ENCODE measurements at places on chromosomes 3 and 15.
A peak's percentile ranks its signal among the peaks of the same experiment; 100 is the strongest.

- DNase-seq: no peak
Measured at GRCh38 chr3:72347819-72348319, 500.4 kb downstream of the SHQ1 start.

- DNase-seq: no peak
Measured at GRCh38 chr15:30922480-30923311, 19.0 kb downstream of the FAN1 start.

GRCh38 chr3:150439657-150440056 lies 31.6 kb downstream of the TSC22D2 start:
- DNase-seq: no peak

GRCh38 chr3:45689787-45690145 lies 570 bp downstream of the SACM1L start:
- no peak for DNase-seq

GRCh38 chr3:129650256-129650872 lies 43.9 kb upstream of the PLXND1 start:
- peak; percentile 47 for DNase-seq

DNA sequence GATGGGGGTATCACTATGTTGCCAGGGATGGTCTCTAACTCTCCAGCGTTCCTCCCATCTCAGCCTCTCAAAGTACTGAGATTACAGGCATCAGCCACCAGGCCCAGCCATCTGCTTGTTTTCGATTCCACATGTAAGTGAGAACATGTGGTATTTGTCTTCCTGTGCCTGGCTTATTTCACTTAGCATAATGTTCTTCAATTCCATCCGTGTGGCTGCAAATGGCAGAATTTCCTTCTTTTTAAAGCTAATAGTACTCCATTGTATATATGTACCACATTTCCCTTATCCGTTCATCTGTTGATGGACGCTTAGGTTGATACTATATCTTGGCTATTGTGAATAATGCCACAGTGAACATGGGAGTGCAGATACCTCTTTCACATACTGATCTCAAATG lies 70.6 kb downstream of the ASB7 start:
- DNase-seq: no peak

- no peak for DNase-seq
Measured at GRCh38 chr15:66388043-66388363, 1.3 kb downstream of the MAP2K1 start.

- DNase-seq: no peak
Measured at GRCh38 chr15:93451265-93451664, 362.3 kb upstream of the RGMA start.

DNA sequence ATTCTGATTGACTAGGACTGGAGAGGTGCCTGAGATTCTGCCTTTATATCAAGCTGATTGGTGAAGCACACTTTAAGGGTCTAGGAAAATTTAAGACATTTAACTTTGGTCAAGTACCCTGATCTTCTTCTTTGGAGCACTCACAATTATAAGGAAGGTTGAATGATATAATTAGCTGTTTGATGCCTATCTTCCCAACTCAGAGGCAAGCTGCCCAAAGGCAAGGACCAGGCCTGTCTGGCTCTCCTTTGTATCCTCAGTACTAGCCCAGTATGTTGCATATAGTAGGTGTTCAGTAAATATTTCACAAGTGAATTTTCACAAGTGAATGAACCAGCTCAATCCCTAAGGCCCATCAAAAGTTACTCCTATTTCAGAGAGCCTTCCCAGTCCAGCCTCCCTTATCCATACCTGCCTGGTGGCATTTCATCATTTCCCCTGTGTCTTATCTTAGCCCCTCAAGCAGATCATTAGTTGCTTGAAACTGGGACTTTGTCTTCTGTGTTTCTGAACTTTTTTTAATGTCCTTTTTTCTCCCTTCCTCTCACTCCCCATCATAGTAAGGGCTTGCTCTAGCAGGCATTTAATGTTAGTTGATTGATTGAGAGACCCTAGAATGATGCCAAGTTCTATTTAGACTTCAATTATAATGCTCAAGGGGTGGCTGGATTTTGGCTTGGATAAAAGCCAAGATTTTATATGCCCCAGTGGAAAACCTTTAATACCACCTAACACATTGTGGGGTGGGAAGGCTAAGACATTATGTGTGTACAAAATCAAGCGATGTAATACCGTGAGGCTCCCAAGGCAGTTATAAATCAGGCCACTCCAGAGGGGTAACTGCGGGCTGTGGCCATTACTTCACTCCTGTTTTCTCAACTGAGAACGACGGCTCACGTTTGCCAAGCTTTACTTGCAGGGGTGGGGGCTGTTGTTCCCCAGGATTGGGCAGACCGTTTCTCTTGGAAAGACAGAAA lies 43.2 kb upstream of the BOC start:
- DNase-seq: no peak

DNA sequence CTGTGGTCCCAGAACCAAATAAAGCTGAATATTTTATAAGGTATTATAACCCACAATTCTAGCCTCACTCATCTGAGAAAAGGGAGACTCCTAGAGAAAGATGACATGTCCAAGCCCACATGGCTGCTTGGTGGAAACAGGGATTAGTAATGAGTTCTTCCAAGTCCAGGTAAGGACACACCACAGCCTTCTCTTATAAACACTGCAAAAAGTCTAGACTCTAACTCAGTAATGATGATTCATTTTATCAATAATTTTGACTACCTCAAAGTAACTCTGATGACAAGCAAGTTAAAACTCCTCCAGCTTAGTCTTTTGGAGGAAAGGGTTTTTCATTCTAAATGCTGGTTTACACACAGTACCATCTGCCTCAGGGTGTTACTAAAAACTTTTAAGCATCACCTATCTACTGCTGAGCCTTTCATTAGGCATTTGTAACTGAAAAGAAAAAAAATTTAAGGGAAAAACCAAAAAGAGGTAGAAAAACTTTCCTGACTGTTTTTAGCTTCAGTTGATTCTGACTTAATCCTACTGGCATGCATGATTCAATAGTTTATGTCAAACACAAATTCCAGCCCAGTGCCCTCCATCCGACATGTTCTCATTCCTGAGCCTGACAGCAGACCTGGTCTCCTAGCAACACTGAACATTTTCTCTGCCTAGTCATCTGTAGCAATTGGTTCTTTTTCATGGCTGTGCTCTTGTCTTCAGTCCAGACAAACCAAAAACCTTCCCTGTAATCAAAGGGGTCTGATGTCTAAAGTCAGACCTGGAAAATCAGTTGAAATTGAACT lies 43.9 kb downstream of the P3H2 start:
- DNase-seq: no peak

DNA sequence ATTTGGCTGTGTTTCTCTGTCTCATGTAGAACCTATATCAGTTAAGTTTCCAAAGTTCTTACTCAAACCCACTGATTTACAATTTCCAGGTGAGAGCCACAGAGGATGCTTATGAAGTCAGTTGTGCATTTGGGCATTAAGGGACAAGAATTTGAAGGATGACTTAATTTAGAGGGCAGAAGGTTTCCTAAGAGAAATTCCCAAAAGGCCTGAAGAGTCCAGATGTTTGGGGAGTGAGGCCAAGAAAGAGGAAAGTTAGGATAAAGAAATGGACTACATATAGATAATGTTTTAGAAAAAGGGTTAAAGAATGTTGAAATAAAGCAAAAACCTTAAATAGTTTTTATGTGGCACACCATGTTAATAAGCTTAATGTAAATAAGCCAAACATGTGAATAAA lies 338.7 kb upstream of the GRM7 start:
- no peak for DNase-seq

- no peak for DNase-seq
Measured at GRCh38 chr3:152321955-152322377, 53.2 kb downstream of the MBNL1 start.

DNA sequence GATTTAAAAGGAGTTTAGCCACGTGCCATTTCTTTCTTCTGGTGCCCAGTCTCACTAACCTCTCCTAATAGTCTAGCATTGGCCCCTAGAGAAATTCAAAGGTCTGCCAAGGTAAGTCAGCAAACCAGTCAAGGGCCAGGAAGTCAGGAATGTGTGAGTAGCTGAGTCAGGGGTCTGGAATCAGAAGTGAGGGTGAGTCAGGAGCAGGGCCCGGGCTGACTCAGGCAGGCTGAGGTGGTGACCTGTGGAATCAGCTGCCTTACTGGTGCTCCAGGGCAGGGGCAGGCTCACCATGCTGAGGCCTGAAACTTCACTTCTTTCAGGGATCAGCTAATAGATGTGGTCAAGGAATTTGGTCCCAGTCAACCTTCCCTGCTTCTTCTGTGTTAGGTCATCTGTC lies 105.8 kb upstream of the MYZAP start:
- no peak for DNase-seq

DNA sequence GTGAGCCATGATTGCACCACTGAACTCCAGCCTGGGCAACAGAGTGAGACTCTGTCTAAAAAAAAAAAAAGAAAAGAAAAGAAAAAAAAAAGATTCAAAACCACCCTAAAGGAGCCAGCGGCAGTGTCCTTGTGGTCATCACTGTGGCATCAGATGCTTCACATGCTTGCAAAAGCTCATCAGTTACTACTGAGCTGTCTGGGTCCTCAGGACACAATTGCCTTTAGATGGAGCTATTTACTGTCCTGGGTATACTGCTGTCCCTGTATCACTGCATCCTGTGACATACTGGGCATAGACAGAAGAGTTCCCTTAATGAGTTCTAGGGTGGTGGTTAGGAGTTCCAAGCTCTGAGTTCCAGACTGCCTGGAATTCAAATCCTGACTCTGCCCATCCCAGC lies 85.8 kb downstream of the LINGO1 start:
- no peak for DNase-seq

- no peak for DNase-seq
Measured at GRCh38 chr3:58839964-58840363, 173.4 kb upstream of the FAM3D start.

GRCh38 chr15:81752546-81752942 lies 293.3 kb downstream of the MEX3B start:
- DNase-seq: no peak

- no peak for DNase-seq
Measured at GRCh38 chr15:101381671-101382212, 86.7 kb upstream of the SNRPA1 start.

DNA sequence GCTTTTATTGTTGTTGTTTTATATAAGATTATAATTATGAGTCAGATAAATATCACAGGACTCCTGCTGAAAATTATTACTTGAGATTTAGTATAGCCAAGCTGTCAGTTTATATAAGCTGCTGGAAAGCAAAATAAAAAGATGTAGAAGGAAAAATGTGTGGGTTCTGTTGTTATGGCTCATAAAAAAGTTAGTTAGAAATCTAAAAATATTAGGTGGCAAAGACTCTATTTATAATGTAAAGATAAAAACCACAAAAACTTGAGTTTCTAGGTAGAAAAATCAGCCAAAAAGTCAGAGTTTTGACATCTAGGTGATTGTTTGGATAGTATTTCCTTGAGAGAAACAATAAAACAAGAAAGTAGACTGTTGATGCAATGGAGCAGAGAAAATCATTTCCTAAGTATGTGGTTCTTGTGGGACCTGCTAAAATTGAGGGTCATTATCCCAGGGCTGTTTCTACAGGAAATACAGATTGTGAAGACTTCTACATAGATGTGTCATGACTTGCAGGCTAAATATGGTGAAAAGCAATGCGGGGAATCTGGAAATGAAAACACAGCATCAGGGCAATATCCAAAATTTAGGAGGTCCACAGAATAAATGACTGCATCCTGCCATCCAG lies 1109.6 kb upstream of the CADM2 start:
- no peak for DNase-seq

DNA sequence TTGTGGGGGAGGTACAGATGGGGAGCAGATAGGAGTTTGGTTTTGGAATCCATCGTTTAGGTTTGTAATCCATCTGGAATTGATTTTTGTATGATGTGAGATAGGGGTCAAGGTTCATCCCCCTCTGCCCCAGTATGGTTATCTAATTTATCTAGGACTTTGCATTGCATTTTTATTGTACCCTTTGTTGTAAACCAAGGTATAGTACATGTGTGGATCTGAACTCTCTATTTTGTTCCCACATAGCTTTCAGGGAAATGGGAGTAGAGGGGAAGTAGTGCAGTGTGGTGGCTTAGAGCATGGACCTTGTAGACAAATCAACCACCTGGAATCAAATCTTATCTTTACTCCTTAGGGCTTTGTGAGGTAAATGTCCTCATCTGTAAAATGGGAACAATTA lies 65.7 kb downstream of the RAD54L2 start:
- DNase-seq: no peak

DNA sequence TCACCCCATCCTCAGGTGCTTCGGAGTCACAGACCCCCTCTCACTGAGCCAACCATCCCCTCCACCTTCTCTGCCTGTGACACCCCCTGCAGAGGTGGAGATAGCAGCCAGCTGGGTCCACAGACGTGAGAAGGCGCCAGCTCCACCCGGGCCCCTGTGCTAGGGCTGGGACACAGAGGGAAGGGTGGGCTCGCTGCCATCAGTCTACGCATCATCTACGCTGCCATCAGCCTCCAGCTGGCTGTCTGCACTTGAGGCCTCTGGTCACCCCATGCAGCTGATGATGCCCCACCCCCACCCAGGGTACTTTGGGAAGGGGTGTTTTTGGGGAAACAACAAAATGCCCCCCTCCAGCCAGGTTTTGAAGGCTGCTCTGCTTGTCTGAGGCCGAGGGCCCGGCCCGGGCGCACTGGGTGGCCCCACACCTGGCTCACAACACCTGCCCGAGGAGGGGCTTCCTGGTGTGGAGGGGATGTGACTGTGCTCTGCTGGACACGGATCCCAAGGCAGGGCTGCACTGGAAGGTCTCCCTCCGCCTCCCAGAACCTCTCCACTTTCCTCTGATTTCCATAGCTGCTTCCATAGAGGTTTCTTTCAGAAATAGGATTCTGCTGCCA lies 163.4 kb upstream of the IQSEC1 start:
- no peak for DNase-seq

DNA sequence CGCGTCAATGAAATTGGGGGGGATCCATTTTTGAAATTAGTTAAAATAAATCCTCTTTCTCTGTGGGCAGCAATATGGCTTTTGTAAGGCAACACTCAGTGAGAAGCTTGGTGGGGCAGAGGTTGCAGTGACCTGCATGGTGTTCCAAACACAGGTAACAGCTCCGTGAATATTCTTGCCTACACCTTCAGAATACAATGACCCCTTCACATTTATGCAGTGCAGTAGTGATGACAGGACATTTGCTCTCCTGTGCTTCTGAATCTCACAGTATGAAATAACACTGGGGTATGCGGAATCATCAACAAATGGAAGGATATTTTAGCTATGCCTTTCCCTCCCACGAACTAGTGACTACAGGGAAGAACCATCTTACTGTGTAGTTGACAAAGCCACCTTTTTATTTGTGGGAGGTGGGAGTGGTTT lies 6.9 kb downstream of the AHSG start:
- no peak for DNase-seq

DNA sequence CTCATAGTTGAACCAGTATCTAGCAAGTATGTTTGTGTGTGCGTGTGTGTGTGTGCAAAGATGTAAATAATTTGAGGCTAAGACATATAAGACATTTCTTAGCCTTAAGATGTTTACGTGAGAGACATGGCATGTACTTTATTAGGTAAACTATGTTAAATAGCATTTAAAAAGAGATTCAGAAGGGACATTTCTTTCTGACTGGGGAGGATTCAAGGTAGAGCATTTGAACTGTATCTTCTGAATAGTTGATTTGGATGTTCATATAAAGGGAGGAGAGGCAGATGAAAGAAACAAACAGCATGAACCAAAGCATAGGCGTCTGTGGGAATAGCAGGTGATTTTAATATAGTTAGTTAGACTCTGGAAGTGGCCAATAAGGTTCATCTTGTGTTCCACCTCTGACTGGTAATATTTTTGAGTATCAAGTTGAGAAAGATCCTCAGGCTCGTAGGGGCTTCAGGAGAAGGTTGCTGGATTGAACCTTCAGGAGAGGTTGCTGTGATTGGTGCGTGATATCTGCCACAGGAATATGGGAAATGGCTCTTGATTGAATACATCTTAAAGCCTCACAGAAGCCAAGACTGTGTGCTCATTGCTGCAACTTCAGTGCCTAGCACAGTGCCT lies 12.6 kb downstream of the NFKBIZ start:
- no peak for DNase-seq

Measured in CD4-positive, alpha-beta T cell treated with Interleukin-15 for 4 hours (primary cell).